ENCODE measurements at places on chromosomes 16 and 17.

GRCh38 chr17:7856011-7856810 lies 1.1 kb downstream of the NAA38 start:
- DNase-seq = no peak

- no peak for DNase-seq
Observed at GRCh38 chr17:44349553-44350070, 4.5 kb downstream of the GRN start.

- DNase-seq = no peak
Observed at GRCh38 chr17:26773189-26774188, 520.4 kb upstream of the WSB1 start.

GRCh38 chr16:31386157-31386984 lies 6.8 kb upstream of the ITGAD start:
- no peak for DNase-seq

Measured in NCI-H1930 (cell line).